ENCODE measurements at places on chromosomes 1 and 21.

GRCh38 chr1:16249596-16250241 is 12.7 kb upstream of the CPLANE2 start:
- no peak for DNase-seq

DNA sequence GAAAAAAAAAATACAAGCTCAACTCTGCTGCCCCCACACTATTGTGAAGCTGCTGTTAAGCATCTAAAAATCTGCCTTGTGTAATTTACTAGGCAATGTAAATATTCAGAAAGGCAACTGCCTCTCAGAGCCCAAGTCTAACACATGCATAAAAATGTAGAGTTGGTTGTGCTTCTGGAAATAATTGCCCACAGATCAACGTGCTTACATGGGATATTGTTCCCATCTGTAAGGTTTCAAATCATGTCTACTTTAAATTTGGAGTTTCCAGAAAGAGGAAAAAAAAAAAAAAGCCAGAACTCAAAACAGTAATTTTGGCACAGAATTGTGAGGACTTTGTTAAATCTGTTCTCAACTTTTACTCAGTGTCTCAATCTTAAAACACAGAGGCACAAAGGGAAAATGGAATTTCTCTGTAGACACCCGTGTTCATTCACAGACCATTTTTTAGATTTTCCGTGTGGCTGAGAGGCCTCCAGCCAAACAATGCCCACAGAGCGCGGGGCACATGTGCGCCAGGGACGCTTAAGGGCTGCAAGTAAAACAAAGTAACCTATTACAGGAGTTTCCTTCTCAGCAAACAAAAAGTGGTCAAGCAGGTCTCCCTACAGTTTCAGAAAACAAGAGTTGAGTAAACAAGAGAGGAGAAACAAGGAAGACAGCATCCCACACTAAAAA is 115.5 kb downstream of the RERE start:
- DNase-seq = peak; percentile 51

GRCh38 chr1:207861442-207862177 is 49.3 kb downstream of the CD34 start:
- DNase-seq = no peak

- DNase-seq = peak; percentile 56
These were observed 68.1 kb downstream of the RPS6KA1 start for GRCh38 chr1:26597629-26598039.

- DNase-seq = no peak
These were observed 25.8 kb downstream of the TFAP2E start for GRCh38 chr1:35598895-35599294.
